ENCODE measurements at places on chromosomes 7 and 10. TPM values are rescaled to one million over a fixed set of nuclear protein-coding genes. Genes with fewer than 3 reads are reported as not detected.

The VWDE gene
- 22.8 TPM for total RNA-seq

The GCK gene
- 2.8 TPM for total RNA-seq

The LRGUK gene
- 0.59 TPM for total RNA-seq

The COBL gene
- total RNA-seq = 4.2 TPM

The TMEM236 gene
- 0.03 TPM for total RNA-seq

The PDE6C gene
- total RNA-seq = not detected

The HOXA13 gene
- not detected for total RNA-seq

The CHST3 gene
- 4.1 TPM for total RNA-seq

The GPR15LG gene
- total RNA-seq = not detected

The INTS1 gene
- total RNA-seq = 78.7 TPM

The ZNF316 gene
- total RNA-seq = 10.0 TPM

The STEAP1B gene
- 22.7 TPM for total RNA-seq

The SPDYE2B gene
- not detected for total RNA-seq

The SORCS1 gene
- total RNA-seq = 1.00 TPM

The SFMBT2 gene
- total RNA-seq = 3.5 TPM

The C7orf57 gene
- 0.85 TPM for total RNA-seq

The CYP17A1 gene
- not detected for total RNA-seq

The OR2A5 gene
- total RNA-seq = not detected

The PPP1R17 gene
- total RNA-seq = 2.3 TPM

The HYAL4 gene
- 0.11 TPM for total RNA-seq

The SPDYE6 gene
- not detected for total RNA-seq

The TMEM196 gene
- total RNA-seq = 0.21 TPM

The PON1 gene
- total RNA-seq = not detected

The AGMO gene
- total RNA-seq = 1.1 TPM

The UCN3 gene
- total RNA-seq = not detected

The NPSR1 gene
- not detected for total RNA-seq

The TMEM213 gene
- not detected for total RNA-seq

The SEMA3E gene
- total RNA-seq = 1.7 TPM

The TCAF2 gene
- total RNA-seq = 0.07 TPM

The SEMA3A gene
- total RNA-seq = 22.1 TPM

The CLDN4 gene
- 2.0 TPM for total RNA-seq

The GIMAP8 gene
- not detected for total RNA-seq

The H2BK1 gene
- not detected for total RNA-seq

The PITX3 gene
- not detected for total RNA-seq

The SPDYE18 gene
- total RNA-seq = not detected

The PHYHIPL gene
- total RNA-seq = not detected

The HDAC9 gene
- total RNA-seq = 2.1 TPM

The NXPH1 gene
- 0.37 TPM for total RNA-seq

The IL15RA gene
- total RNA-seq = 2.0 TPM

The DEPP1 gene
- 0.28 TPM for total RNA-seq

The ARPC1B gene
- total RNA-seq = 126 TPM

The SPOCK2 gene
- 1.3 TPM for total RNA-seq

The OR2A1 gene
- not detected for total RNA-seq

The C10orf90 gene
- not detected for total RNA-seq

The MPP7 gene
- 2.1 TPM for total RNA-seq
